ENCODE measurements at places on chromosomes 2 and 18. TPM values are rescaled to one million over a fixed set of nuclear protein-coding genes. Genes with fewer than 3 reads are reported as not detected.

AGXT gene
- not detected for total RNA-seq

SERPINB4 gene
- total RNA-seq: not detected

HNMT gene
- 16.8 TPM for total RNA-seq

EN1 gene
- 0.08 TPM for total RNA-seq

PARD6G gene
- 0.75 TPM for total RNA-seq

SLC4A5 gene
- total RNA-seq: not detected
